ENCODE measurements at places on chromosomes 12 and 14.

DNA sequence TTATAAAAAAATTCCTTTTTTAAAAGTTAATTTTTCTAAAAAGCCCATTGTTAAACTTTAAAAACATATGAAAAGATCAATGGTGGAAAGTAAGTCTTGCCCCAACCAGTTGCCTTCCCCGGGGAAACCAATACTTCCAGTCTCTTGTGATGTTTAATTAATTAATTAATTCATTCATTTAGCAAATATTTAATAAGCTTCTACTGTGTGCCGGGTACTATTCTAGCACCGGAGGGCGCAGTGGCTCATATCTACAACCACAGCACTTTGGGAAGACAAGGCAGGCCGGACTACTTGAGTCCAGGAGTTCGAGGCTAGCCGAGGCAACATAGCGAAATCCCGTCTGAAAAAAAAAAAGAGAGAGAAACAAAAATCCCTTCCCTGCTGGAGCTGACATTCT lies 87.4 kb downstream of the HECTD4 start:
- DNase-seq = peak; percentile 59

- DNase-seq = peak; percentile 78
These were observed 23.5 kb upstream of the C12orf50 start for GRCh38 chr12:88052686-88053085.

GRCh38 chr14:75126121-75126544 lies 715 bp downstream of the NEK9 start:
- DNase-seq = no peak

DNA sequence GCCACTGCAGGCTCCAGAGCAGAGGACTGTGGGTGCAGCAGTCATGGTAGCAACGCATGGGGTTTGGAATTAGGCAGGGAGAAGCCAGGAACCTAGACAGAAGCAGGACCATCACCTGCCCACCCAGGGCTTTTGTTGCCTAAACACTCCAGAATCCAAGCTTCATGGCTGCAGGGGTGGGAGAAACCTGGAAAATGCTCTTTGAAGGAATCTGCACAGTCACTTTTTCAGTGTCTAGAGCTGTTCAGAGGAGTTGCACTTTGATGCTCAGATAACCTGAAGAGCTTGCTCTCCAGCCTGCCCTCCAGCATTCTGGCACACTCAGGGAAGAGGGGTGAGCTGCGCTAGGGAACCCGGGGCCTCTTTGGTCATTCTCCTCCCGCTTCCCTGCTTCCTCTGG lies 1.6 kb upstream of the CELA1 start:
- DNase-seq = no peak

DNA sequence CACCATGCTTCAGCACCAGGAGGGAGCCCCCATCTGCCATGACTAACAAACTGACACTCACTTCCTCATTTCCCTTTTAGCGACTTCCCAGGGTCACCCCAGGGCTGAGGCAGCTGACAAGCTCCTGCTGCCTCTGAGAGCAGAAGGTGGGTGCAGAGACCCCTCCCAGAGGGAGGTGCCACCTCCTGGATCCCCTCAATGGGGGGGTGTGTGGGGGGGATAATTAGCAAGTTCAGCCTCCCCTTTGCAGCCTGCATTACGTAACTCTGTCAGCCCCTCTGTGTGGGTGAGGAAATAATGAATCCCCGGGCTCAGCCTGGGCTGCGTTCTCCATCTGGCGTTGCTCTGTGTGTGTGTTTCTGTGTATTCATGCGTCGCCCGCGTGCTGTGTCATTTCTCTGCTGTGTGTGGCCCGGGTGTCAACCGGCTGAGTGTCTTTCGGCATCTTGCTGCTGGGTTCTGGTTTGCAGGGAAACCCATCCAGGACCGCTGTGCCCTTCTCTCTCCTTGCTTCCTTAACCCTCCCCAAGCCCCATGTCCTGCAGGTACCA lies 28.0 kb downstream of the NOS1 start:
- no peak for DNase-seq

Data from choroid plexus epithelial cell (primary cell).